ENCODE measurements at places on chromosomes 1 and 21. TPM values are rescaled to one million over a fixed set of nuclear protein-coding genes. Genes with fewer than 3 reads are reported as not detected.

GRCh38 chr1:22835636-22836319 is 125.1 kb downstream of the EPHB2 start:
- no peaks in the 10 kb centered on the region for H3K27me3 ChIP-seq
- H3K4me1 ChIP-seq, result peaks cover 12% of the 10 kb centered on the region
- DNase-seq, result no peak
- no peaks in the 10 kb centered on the region for H3K36me3 ChIP-seq

GRCh38 chr1:85571828-85572227 is 8.7 kb upstream of the CCN1 start:
- no peaks in the 10 kb centered on the region for H3K36me3 ChIP-seq
- no peak for DNase-seq
- no peaks in the 10 kb centered on the region for H3K27me3 ChIP-seq
- H3K4me1 ChIP-seq, result no peaks in the 10 kb centered on the region

GRCh38 chr1:42692911-42693310 is 10.7 kb downstream of the YBX1 start:
- H3K36me3 ChIP-seq, result no peaks in the 10 kb centered on the region
- peaks cover 45% of the 10 kb centered on the region for H3K4me1 ChIP-seq
- no peak for DNase-seq
- H3K27me3 ChIP-seq, result no peaks in the 10 kb centered on the region
- no peak overlapping the region for H3K4me3 ChIP-seq

GRCh38 chr1:110538921-110539320 is 19.9 kb upstream of the KCNA10 start:
- H3K36me3 ChIP-seq, result no peaks in the 10 kb centered on the region
- no peak overlapping the region for H3K27ac ChIP-seq
- no peak overlapping the region for H3K4me3 ChIP-seq
- no peak for DNase-seq

GRCh38 chr1:212386029-212386428 is 28.7 kb downstream of the PACC1 start:
- no peak overlapping the region for H3K27ac ChIP-seq
- no peaks in the 10 kb centered on the region for H3K36me3 ChIP-seq
- H3K4me1 ChIP-seq, result no peaks in the 10 kb centered on the region

- H3K27ac ChIP-seq, result no peak overlapping the region
- peaks cover 4% of the 10 kb centered on the region for H3K27me3 ChIP-seq
- H3K4me3 ChIP-seq, result no peak overlapping the region
- H3K36me3 ChIP-seq, result no peaks in the 10 kb centered on the region
- DNase-seq, result no peak
These were observed 39.7 kb downstream of the RNASEL start for GRCh38 chr1:182549346-182549745.

DNA sequence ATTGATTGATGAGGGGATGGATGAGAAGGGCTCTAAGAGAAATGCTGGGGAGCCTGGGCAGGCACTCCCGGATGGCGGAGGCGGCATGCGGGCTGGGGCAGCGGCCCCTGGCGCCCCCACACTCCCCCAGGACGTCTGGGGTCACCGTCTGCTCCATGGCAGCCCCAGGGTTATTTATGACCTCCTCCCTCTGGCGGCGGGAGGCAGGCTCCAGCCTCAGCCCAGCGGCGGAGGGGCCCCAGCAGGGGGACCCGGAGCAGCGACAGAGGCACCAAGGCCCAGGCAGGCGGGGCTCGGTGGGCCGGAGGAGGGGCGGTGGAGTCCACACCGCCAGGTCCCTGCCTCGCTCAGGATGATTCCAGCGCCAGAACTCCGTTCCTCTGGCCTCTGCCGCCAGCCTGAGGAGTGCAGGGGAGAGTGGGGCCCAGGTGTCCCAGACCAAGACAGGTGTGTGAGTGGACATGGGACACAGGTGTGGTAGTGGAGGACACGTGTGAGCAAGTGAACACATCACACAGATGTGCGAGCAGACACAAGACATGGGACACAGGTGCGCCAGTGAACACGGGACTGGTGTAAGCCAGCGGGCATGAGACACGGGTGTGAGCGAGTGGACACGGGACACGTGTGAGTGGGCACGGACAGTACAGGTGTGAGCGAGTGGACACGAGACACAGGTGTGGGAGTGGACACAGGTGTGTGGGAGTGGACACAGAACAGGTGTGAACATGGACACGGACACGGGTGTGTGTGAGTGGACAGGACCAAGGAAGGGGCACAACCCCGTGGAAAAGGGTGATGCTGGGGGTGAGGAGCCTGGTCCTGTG is 2.5 kb upstream of the SAMD11 start:
- no peak overlapping the region for H3K27ac ChIP-seq
- no peak overlapping the region for H3K4me3 ChIP-seq
- peaks cover 40% of the 10 kb centered on the region for H3K4me1 ChIP-seq
- peaks cover 63% of the 10 kb centered on the region for H3K27me3 ChIP-seq
- DNase-seq, result peak; percentile 53

TINAGL1 gene
- 141 TPM for total RNA-seq

TSPAN2 gene
- 0.87 TPM for total RNA-seq

TAS1R3 gene
- 0.28 TPM for total RNA-seq

EVI5 gene
- total RNA-seq, result 33.0 TPM

BTBD8 gene
- 9.7 TPM for total RNA-seq

RHBG gene
- not detected for total RNA-seq

DNAJC8 gene
- total RNA-seq, result 124 TPM

RAB4A gene
- 35.4 TPM for total RNA-seq
